ENCODE measurements at places on chromosomes 7 and 10. TPM values are rescaled to one million over a fixed set of nuclear protein-coding genes. Genes with fewer than 3 reads are reported as not detected.

DNA sequence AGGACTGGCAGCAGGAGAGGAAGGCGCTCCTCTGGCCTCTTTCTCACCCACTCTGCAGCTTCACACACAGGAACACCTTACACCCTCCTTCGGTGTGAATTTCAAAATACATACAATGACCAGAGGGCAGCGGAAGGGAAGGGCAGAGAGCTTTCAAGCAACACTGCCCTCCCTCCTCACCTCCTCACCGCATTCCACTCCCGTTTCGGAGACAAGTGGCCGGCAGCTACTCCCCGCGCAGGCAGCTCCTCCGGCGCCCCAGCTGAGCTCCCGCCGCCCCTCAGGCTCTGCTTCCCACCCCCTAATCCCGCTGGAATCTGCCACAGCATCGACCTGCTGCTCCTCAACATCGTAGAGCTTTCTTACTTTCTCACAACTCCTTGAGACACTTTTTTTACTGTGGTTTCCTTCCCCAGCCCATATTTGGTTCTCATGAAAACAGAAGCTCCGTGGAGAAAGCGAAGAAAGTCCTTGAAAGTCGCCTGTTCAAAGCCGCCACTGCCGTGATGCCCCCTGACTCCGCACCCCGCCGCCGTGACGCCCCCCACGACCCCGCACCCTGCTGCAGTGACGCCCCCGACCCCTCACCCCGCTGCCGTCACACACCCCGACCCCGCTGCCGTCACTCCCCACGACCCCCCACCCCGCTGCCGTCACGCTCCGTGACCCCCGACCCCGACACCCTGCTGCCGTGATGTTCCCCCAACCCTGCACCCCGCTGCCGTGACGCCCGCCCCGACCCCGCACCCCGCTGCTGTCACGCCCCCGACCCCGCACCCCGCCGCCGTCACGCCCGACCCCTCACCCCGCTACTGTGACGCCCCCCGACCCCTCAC, 14.6 kb upstream of the GPER1 start:
- DNase-seq = no peak
- H3K27ac ChIP-seq = no peak overlapping the region
- H3K27me3 ChIP-seq = no peaks in the 10 kb centered on the region
- no peaks in the 10 kb centered on the region for H3K36me3 ChIP-seq

DNA sequence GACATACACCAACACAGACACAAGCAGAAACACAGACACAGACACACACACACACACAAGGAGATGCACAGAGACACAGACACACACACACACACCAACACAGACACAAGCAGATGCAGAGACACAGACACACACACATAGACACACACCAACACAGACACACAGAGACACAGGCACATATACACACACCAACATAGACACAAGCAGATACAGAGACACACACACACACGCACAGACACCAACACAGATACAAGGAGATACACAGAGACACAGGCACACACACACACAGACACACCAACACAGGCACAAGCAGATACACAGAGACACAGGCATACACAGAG, 347.2 kb upstream of the KLF6 start:
- no peaks in the 10 kb centered on the region for H3K27me3 ChIP-seq
- no peaks in the 10 kb centered on the region for H3K4me1 ChIP-seq
- no peak overlapping the region for H3K27ac ChIP-seq
- no peak overlapping the region for H3K4me3 ChIP-seq
- no peaks in the 10 kb centered on the region for H3K36me3 ChIP-seq

GRCh38 chr10:131090761-131091661, 220.5 kb downstream of the TCERG1L start:
- no peaks in the 10 kb centered on the region for H3K36me3 ChIP-seq
- peaks cover 4% of the 10 kb centered on the region for H3K4me1 ChIP-seq
- H3K4me3 ChIP-seq = no peak overlapping the region
- DNase-seq = peak; percentile 58
- no peaks in the 10 kb centered on the region for H3K27me3 ChIP-seq
- no peak overlapping the region for H3K27ac ChIP-seq

Gene SEMA3D
- 3.5 TPM for total RNA-seq

DNA sequence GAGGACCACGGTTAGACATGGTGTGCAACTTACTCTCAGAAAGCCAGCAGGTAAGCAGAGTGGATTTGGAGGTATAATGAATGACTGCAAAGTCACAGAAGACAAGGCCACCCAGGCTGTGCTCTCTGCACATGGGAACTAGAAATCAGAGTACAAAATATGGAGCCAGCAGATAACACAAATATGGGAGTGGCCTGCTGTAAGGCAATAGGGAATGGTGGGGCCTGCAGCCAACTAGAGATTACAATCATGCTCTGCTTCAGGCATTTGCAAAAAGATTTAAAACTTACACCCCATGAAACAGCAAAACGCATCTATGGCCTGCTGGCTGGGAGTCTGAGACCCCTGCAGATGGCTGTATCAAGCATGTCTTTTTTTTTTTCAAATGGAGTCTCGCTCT, 47.0 kb downstream of the RGS10 start:
- no peak for DNase-seq
- no peaks in the 10 kb centered on the region for H3K36me3 ChIP-seq
- peaks cover 4% of the 10 kb centered on the region for H3K4me1 ChIP-seq
- no peak overlapping the region for H3K27ac ChIP-seq

- no peak overlapping the region for H3K27ac ChIP-seq
- no peaks in the 10 kb centered on the region for H3K27me3 ChIP-seq
- no peak overlapping the region for H3K4me3 ChIP-seq
- peaks cover 12% of the 10 kb centered on the region for H3K4me1 ChIP-seq
- DNase-seq = no peak
- H3K36me3 ChIP-seq = no peaks in the 10 kb centered on the region
These were observed 6.0 kb upstream of the ITPRIP start for GRCh38 chr10:104344219-104344618.

Gene SAMD9L
- total RNA-seq = not detected

GRCh38 chr10:105952153-105952552, 1212.4 kb downstream of the SORCS1 start:
- H3K4me1 ChIP-seq = peaks cover 3% of the 10 kb centered on the region
- no peak overlapping the region for H3K27ac ChIP-seq
- peaks cover 1% of the 10 kb centered on the region for H3K27me3 ChIP-seq
- no peak for DNase-seq
- no peak overlapping the region for H3K4me3 ChIP-seq

DNA sequence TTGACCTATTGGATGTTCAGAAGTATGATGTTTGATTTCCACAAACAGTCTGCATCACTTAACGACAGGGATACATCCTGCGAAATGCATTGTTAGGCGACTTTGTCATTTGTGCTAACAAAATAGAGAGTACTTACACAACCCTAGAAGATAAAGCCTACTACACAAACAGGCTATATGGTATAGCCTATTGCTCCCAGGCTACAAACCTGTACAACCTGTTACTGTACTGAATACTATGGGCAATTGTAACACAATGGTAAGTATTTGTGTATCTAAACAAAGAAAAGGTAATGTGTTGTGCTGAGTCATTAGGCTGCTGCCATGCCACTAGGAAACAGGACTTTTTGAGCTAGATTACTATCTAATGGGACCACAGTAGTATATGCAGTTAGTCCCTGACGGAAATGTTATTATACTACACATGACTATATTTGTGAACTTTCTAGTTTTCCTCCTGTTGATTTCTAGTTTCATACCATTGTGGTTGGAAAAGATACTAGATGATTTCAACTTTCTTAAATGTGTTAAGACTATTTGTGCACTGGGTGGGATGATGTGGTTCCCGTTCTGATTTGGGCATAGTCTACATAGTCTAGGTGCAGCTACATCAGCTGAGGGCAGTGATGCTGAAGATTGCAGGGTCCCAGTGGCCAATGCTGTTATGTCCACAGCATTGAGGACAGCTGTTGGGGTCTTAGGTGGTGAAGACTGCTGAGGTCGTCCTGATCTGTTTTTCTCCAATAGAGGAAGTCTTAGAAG, 161.7 kb downstream of the HTR7 start:
- no peaks in the 10 kb centered on the region for H3K4me1 ChIP-seq
- no peak for DNase-seq
- H3K27ac ChIP-seq = no peak overlapping the region

DNA sequence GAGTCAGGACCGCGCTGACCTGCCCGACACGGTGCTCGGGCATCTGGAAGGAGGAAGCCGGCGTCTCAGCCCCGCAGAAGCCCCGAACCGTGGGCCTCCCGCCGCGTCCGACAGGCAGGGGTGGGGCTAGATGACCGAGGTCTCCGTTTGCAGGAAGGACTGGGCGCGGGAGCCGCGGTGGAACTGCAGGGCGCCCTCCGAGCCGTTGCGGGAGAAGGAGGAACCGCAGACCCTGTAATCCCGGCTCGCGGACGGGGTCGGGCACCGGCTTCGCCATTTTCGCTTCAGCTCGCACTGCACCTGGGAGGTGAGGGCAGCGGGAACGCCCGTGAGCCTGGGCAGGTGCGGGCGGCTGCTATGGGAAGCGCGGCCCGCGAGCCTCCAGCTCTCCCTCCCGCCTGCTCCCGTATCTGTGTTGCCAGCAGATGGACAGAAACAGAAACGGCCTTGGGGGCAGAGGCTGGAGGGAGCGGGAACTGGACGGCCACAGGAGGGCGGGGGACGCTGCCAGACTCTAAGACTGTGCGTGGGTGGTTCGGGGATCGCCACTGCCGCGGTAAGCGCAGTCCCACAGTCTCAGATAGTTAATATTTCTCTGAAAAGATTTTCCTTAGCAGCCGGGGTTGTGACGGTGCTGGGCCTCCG, 114.1 kb downstream of the VIPR2 start:
- H3K36me3 ChIP-seq = no peaks in the 10 kb centered on the region
- H3K4me3 ChIP-seq = peak overlapping the region; percentile 74
- H3K4me1 ChIP-seq = peaks cover 20% of the 10 kb centered on the region
- no peaks in the 10 kb centered on the region for H3K27me3 ChIP-seq
- no peak overlapping the region for H3K27ac ChIP-seq

Gene NODAL
- 6.3 TPM for total RNA-seq

GRCh38 chr7:7422641-7423040, 113.0 kb downstream of the COL28A1 start:
- H3K27ac ChIP-seq = no peak overlapping the region
- no peaks in the 10 kb centered on the region for H3K27me3 ChIP-seq
- no peak overlapping the region for H3K4me3 ChIP-seq
- H3K4me1 ChIP-seq = no peaks in the 10 kb centered on the region
